Peyer's patch (tissue), 4 donors: ENCODE measurements at places on chromosomes 7 and 10. TPM values are rescaled to one million over a fixed set of nuclear protein-coding genes. Genes with fewer than 3 reads are reported as not detected.

Gene NEURL1
- total RNA-seq = 45.7 TPM

Gene CH25H
- 0.70 TPM for total RNA-seq

Gene TRAPPC14
- 123 TPM for total RNA-seq

Gene SMO
- total RNA-seq = 2.7 TPM

GRCh38 chr10:70786799-70787415 lies 1.7 kb upstream of the TBATA start:
- no peaks in the 10 kb centered on the region for H3K27me3 ChIP-seq
- no peak overlapping the region for H3K4me3 ChIP-seq
- no peak for DNase-seq

- no peaks in the 10 kb centered on the region for H3K4me1 ChIP-seq
- no peaks in the 10 kb centered on the region for H3K27me3 ChIP-seq
- peak; percentile 12 for DNase-seq
- H3K4me3 ChIP-seq = no peak overlapping the region
Measured at GRCh38 chr10:79385804-79386531, 38.7 kb downstream of the PPIF start.

DNA sequence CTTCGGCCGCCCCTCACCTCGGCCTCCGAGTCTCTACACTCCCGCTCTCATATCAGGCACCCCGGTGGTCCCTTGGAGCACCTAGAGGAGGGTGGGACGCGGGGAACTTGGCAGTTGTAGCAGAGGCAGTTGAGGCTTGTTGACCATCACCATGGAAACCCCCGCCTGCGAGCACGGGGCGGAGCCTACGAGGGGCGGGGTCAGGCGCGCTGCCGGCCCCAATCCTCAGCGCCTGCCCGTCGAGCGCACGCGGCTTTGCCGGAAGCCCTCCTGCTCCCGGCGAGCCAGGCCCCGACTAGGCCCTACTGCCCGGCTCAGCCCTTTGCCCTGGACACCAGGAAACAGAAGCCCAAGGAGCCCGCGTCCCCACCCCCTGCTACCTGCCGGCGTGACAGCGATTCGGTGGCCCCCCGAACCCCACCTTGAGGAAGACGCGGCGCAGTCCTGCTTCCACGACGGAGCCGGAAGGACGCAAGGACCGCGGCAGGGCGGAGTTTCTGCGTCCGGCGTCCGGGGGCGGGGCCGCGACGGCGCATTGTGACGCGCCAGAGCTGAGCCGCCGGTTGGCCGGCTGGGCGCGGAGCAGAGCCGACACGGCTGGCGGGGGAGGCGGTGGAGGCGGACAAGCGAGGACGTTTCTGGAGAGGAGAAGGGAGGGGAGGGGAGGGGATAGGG lies at the start of gene HNRNPF:
HNRNPF (minus strand) TSS at position 477 of the 675 bp plus-strand sequence. CDS start 21,302 bp downstream, outside the sequence.
- no peaks in the 10 kb centered on the region for H3K27me3 ChIP-seq
- no peaks in the 10 kb centered on the region for H3K36me3 ChIP-seq
- H3K4me3 ChIP-seq = peak within 1 kb of the TSS; percentile 67
- peaks cover 14% of the 10 kb centered on the region for H3K4me1 ChIP-seq
- peak; percentile 90 for DNase-seq

DNA sequence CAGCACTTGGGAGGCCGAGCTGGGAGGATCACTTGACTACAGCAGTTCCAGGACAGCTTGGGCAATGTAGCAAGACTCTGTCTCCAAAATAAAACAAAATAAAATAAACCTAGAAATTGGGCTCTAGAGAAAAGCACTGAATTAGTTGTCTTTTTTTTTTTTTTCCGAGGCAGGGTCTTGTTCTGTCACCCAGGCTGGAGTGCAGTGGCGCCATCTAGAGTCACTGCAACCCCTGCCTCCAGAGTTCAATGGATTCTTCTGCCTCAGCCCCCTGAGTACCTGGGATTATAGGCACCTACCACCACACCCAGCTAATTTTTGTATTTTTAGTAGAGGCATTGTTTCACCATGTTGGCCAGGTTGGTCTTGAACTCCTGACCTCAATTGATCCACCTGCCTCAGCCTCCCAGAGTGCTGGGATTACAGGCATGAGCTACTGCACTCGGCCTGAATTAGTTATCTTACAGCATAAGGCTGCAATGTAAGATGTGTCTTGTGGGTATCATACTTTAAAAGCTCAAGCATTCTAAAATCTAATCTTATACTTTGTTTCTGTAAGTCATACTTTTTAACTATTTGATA lies 12.8 kb downstream of the MEIG1 start:
- H3K36me3 ChIP-seq = no peaks in the 10 kb centered on the region
- no peak overlapping the region for H3K4me3 ChIP-seq
- H3K27ac ChIP-seq = no peak overlapping the region
